ENCODE measurements at places on chromosomes 1 and 21.

- DNase-seq: no peak
These were observed 39.0 kb upstream of the F3 start for GRCh38 chr1:94580367-94581115.

GRCh38 chr1:38246955-38247952, 200.7 kb upstream of the POU3F1 start:
- DNase-seq: no peak

DNA sequence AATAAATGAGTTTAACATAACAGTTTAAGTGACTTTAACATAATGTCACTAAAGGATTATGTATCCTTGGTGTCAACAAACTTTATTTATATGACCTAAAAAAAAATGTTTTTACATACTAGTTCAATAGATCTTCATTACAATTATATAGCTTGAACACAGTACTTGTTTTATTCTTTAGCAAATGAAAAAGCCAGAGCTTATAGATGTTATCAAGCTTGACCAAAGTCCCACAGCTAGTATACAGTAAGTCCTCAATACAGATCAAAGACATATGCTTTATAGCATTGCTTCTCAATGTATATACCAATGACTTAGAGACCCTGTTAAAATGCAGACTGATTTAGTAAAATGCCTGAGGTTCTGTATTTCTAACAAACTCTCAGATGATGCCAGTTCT, 42.4 kb downstream of the UCHL5 start:
- DNase-seq: no peak

DNA sequence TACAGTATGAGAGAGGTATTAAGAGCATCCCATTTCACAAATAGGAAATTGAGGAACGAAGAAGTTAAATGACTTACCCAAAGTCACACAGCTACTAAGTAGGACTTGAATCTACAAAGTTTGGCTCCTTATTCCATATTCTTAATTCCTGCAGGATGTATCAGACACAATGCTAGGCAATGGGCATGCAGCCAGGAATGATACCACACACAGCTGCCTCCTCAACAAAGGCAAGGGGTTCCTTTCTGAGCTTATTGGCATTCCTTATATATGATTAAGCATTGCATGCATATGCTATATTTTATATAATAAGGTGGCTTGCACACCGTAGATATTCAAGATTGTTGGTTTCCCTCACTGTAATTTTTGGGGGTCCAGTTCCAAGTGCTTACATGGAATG, 34.2 kb upstream of the JUN start:
- peak; percentile 94 for DNase-seq

DNA sequence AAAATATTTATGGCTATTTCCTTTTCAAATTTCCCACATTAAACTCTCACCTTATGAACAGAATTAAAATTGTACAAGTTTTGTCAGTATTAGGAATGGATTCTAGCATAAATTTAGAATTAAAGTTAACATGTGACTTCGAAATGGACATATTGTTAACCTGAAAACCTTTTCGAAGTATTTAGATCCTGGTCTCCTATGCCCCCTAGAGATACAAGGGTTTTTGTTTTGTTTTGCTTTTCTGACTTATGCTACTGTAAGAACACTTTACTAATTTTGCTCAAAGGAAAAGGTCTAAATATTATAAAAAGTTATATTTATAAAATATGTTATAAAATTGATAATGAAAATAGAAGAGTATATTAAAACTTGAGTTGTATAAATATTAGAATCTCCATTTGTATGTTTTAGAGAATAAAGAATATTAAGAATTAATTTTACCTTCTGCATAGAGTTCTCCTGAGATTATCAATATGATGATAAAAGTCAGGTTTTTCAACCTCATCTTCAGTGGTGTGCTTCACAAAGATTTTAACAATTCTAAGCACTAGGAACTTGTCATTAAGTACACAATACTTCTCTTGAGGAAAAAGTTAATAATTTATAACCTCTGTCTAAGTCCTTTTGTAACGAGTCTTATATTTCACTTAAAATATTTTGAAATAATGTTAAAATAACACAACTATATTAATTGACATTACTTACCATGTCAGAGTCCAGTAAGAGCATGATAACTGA, at the start of gene F13B:
Gene F13B, minus strand, starts transcription at position 542 of the 738 bp plus-strand sequence. Its CDS starts 37 bp downstream, at position 505.
- DNase-seq: peak; percentile 16

- DNase-seq: peak; percentile 70
These were observed 11.6 kb downstream of the PCBP3 start for GRCh38 chr21:45655124-45655523.

Measured in cardiac fibroblast (primary cell).